ENCODE measurements at places on chromosomes 4 and X. TPM values are rescaled to one million over a fixed set of nuclear protein-coding genes. Genes with fewer than 3 reads are reported as not detected.

GRCh38 chrX:110248578-110248977, 69.3 kb downstream of the AMMECR1 start:
- DNase-seq: no peak

DNA sequence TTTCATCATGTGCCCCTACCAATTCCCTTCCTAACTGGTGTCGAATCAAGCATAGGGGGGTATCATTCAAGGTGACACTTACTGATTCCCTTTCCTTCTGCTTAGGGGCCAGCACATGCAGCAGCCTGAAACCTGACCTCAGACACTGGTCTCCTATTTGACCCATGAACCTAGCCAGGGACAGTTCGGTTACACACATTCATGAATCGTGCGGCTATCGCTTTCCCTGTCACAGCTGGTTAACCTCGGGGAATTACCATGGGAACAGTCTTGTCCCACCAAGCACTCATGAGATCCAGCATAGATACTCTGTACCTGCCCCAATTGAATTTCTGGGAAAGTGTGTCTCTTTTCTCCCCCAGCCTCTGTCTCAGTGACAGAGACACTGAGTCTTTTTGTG, 140.4 kb downstream of the ZNF674 start:
- DNase-seq: no peak

DNA sequence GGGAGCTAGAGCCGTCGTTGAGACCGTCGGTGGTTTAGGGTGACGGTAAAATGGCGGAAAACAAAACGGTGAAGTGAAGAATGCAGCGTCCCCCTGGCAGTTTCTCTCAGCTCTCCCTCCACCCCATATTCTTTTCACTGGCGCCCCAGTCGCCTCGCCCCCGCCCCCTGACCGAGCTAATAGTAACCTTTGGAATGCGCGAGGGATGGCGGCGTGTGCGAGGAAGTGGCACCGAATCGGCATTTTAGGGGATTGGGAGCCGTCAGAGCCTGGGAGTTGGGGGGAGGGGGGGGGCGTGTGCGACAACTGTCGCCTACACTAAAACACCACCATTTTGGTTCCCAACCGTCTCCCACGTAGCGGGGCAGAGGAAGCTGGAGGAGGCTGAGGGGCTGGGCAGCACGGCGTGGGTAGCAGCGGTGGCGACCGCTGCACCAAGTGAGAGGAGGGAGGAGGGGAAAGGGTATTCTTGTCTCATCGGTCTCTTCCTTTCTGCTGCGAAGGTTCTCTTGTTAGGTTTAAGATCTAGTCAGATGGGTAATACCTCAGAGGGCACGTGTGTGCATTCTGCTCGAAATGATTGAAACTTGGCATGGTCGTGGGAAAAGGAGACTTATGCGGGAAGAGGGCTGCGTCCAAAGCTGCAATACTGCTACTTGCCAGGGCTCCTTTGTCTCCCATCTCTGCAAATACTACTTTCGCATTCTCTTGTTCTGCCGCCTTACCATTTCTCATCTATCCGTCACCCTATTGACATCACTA, 840 bp downstream of the ZNF711 start:
- DNase-seq: peak; percentile 2

RNF212 gene
- 0.33 TPM for total RNA-seq

NSUN7 gene
- total RNA-seq: 0.33 TPM

SPATA18 gene
- total RNA-seq: 32.0 TPM

SYP gene
- 0.45 TPM for total RNA-seq

HSPA4L gene
- 65.3 TPM for total RNA-seq
